ENCODE measurements at places on chromosomes 7 and 10.

- no peak for DNase-seq
Measured at GRCh38 chr10:25851548-25851947, 82.5 kb upstream of the MYO3A start.

GRCh38 chr7:41808541-41808940 lies 105.7 kb upstream of the INHBA start:
- no peak for DNase-seq

GRCh38 chr7:99033765-99034164 lies 110.1 kb downstream of the SMURF1 start:
- no peak for DNase-seq

DNA sequence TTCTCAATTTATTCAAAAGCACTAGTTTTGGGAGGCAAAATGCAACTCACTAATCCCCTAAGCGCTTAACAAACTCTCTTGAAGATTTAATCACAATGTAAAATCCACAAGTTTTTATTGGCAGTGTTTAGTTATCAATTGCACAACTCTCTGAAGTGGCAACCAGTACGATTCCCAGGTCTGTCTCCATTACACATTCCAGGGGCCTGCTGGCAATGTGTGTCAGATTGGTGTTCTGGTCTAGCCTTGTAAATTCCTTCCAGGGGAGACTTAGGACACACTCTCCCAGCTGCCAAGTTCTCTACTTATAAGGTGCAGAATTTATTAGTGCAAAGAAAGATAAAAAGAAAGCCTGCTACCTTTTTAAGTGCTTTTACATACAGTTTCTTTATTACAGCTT lies 164.7 kb upstream of the HPS1 start:
- no peak for DNase-seq

DNA sequence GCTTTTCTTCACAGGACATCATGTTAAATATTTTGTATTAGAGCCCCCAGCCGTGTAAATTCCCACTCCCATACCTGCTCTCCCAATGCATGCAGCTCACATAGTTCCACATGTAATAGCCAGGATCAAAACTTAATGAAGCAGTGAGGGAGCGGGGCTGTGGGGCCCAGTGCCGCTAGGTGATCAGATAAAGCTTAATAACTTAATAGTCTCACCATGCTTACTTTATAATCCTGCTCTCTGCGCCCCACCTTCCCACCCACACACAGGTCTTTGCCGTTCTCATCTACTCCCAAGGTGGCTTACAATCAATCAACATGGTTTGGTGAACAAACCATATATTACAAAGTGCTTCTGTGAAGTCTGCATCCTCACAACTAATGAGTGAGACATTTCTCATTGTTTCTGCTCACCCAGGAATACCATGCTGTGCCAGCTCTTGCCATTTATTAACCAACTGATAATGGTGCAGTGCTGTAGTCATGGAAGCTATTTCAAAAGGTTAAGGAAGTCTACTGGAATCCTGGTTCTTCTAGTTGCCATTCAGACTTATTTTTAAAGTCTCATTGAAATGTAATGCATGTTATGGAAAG lies 156.4 kb downstream of the CTTNBP2 start:
- no peak for DNase-seq

GRCh38 chr10:101552442-101552841 lies 35.6 kb downstream of the POLL start:
- DNase-seq = no peak

DNA sequence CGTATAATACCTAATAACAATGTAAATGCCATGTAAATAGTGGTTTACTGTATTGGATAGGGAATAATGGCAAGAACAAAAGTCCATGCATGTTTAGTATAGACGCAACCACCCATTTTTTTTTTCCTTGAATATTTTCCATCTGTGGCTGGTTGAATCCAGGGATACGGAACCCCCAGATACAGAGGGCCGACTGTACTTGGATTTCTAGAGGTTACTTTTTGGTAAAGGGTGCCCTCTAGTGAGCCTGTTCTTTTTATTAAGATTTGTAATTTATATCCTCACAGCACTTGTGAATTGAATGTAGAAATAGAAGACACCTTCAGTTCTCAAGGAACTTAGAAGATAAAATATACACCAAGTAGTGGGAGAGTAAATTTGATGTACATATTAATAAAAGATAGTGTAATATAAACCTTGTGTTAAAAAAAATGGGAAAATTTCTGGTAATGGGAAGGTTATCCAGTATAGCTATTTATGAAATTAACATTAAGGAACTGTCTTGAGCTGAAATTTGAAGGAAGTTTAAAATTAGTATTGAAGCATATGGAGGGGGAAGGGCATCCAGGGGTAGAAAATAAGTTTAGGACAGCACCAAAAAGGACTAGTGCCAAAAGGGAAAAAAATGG lies 32.0 kb downstream of the EXOC6 start:
- no peak for DNase-seq

GRCh38 chr10:45152726-45153125 lies 152.0 kb downstream of the ZNF22 start:
- DNase-seq = no peak

- DNase-seq = no peak
Measured at GRCh38 chr10:111093741-111094380, 17.0 kb downstream of the ADRA2A start.

- DNase-seq = no peak
Measured at GRCh38 chr10:79082035-79082373, 13.2 kb downstream of the ZMIZ1 start.

- DNase-seq = no peak
Measured at GRCh38 chr10:113240736-113241135, 290.7 kb downstream of the TCF7L2 start.

DNA sequence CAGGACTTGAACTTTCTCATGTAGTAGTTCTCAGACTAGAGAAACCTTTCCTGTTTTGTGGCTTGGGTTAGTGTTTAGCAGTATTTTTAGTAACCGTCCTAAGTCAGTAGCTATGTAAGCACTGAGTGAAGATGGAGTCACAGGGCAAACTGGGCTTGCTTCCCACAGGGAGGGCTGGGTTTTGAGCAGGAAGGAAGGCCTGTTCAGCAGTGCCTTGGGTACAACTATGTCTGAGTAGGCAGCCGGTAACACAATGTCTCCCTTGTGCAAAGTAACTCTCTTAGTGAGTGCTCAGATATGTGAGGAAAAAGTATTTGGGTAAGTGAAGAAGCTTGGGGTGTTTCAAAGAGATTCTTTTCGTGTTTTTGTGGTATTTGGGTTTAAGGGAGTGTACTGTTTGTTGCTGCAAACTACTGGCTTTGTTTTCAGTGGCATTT lies 96.4 kb downstream of the CCSER2 start:
- no peak for DNase-seq

- no peak for DNase-seq
Measured at GRCh38 chr7:80132594-80132993, 2.0 kb upstream of the GNAI1 start.

Measured in effector memory CD8-positive, alpha-beta T cell (primary cell).